ENCODE measurements at places on chromosomes 2 and 18.
A peak's percentile ranks its signal among the peaks of the same experiment; 100 is the strongest.

- DNase-seq = no peak
Observed at GRCh38 chr2:144996225-144996795, 476.4 kb upstream of the ZEB2 start.

GRCh38 chr2:117703858-117704257, 110.6 kb upstream of the DDX18 start:
- no peak for DNase-seq

DNA sequence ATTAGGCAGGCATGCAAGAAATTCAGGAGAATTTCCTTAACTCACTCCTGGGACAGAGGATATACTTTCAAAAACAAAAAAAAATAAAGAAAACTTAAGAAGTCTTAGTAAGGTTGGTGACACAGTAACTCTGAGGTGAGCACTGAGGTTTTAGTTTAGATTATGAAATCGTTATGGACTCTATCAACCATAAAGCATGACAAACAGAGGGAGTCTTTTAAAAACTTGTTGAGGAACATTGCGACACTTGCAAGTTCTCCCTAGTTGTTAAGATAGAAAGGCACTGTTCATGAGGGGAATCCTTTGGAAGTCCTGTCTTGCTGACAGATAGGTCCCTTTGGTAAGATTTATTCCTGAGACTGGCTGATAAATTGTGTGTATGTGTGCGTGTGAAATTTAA, 194.3 kb upstream of the ERBB4 start:
- DNase-seq = no peak

DNA sequence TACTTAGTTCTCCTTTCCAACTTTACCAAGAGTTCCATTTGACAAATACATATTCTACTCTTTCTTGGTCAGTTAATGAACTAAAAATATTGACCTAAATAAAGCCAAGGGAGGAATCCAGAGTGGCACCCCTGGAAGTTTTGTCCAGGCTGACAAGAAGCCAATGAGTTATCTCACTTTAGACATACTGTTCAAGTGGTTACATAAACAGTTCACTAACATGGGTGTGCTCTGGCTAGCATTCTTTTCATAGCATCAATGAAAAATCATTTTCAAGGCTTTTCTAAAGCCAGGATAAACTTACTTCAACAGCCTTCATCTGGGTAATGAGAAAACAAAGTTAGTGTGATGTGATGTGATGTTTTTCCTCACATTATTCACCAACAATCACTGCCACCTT, 649.4 kb downstream of the TDRD15 start:
- DNase-seq = no peak

DNA sequence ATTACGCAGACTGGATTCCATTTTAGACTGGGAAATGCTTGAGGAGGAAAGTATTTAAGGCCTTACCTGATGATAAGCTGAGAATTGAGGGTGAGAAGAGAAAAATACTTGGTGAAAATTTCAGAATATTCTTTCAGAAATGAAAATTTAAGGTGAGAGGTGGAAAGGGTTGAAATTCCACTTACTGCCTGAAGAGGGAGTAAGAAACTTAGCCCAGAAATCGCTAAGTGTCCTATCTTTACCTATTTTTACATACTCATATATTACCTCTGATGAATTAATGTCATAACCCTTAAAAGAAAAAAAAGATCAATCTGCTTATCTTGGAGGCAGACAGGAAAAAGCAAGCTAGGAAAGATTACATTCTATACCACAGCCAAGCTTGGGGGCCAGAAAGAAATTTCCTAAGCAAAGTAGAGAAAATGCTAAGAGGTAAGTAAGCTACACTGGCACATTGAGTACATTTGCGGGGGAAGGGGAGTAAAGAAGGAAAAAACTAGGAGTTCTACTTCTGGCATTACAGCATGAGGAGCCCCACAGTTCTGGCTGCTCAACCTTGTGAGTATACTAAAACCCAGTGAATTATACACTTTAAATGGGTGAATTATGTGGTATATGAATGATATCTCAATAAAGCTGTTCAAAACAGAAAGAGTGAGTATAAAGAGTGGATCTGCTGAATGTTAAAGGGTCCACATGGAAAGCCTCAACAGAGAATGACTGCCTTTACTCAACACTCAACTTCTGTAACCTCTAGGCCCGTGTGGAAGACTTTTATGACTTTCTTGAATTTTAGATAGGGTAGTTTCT, 33.8 kb downstream of the SMC6 start:
- DNase-seq = no peak

GRCh38 chr2:62147610-62148301, 48.2 kb upstream of the B3GNT2 start:
- DNase-seq = no peak

DNA sequence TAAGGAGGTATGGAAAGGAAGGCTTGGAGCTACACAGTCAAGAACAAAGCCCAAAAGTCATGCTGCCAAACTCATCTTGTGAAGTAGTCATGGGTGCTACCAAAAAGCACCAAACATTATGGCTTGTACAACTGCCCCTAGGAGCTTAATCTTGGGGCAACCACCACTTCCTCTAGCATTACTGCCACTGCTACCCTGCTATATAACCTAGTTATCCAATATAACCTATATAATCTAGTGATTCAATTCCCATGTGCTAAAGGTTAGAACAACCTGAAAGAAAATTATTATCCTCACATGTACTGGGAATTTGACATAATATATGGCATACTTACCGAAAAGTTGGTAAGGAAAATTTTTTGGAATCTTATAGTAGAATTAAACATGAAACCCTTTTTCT, 102.6 kb upstream of the RBBP8 start:
- no peak for DNase-seq

GRCh38 chr18:35283923-35284794, 5.9 kb downstream of the ZSCAN30 start:
- DNase-seq = no peak

GRCh38 chr2:171563301-171563700, 41.0 kb downstream of the CYBRD1 start:
- no peak for DNase-seq

- no peak for DNase-seq
Observed at GRCh38 chr2:201643216-201643890, at the start of gene TMEM237. Gene TMEM237 (minus strand): TSS chr2:201643503. CDS start chr2:201643400, 103 bp downstream.

- DNase-seq = peak; percentile 97
Observed at GRCh38 chr2:230849633-230850357, 14.9 kb upstream of the ITM2C start.

GRCh38 chr2:11325961-11326676, 18.3 kb downstream of the ROCK2 start:
- no peak for DNase-seq

GRCh38 chr2:105307550-105307949, 22.0 kb downstream of the TGFBRAP1 start:
- no peak for DNase-seq

GRCh38 chr18:35786365-35787042, 186.0 kb upstream of the RMP24 start:
- no peak for DNase-seq

- DNase-seq = no peak
Observed at GRCh38 chr2:236714080-236714479, 144.5 kb downstream of the ACKR3 start.

- DNase-seq = peak; percentile 46
Observed at GRCh38 chr18:50749421-50749820, 70.4 kb downstream of the MRO start.

GRCh38 chr2:160351956-160352355, 141.7 kb downstream of the RBMS1 start:
- no peak for DNase-seq

DNA sequence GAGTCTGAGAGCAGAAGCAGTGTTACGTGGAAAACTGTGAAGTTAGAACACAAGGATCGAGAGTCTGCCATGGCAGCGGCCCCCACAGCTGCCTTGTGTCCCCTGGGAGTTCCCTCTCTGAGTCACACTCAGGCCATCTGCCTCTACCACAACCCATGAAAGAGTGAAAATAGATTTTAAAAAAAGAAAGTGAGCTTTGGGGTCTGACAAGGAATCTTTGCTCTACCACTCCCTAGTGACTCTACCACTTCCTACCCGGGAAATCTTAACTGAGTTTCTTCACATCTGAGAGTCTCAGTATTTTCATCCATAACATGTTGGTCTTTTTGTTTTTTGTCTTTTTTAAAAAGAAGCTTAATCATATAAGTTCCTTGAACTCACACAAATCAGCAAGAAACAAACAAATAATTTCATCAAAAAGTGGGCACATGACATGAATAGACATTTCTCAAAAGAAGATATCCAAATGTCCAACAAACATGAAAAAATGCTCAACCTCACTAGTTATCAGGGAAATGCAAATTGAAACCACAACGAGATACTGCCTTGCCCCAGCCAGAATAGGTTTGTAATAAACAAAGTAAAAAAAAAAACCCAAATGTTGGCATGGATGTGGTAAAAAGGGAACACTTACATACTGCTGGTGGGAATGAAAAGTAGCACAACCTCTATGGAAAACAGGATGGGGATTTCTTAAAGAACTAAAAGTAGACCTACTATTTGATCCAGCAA, 2.4 kb upstream of the MSGN1 start:
- peak; percentile 10 for DNase-seq

GRCh38 chr18:15165048-15165447, 417.1 kb downstream of the ANKRD30B start:
- DNase-seq = peak; percentile 6

DNA sequence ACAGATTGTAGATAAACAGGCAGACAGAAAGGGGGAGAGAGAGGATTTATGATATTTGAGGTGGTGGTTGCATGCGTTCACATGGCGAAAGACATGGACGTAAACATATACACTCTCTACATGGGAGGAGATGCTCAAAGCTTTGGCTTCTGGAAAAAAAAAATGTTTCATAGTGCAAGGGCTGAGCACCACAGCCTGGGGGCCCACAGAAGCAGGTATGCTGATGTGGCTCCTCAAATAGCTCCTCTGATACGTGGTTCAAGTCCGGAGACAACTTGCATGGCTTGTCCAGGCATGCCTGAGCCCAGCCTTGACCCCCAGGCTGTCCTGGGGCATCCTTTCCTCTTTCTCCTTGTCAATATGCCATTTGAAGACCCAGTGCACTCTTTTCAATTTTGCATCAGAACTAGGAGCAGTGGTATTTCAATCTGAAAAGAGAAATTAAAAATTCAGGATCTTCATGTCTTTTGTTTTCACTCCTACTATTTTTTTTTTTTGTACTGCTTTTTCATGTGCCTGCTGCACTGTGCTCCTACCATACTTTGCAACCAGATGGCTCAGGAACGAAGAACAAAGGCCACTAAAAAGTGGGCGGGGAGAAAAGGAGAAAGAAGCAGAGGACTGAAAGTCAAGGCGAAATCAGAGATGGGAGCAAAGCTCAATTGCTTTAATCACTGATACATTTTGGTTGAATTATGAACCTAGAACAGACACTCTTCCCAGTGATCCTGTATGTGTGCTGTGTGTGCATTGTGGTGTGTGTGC, 495.7 kb upstream of the TCF4 start:
- DNase-seq = no peak

- no peak for DNase-seq
Observed at GRCh38 chr18:72588360-72588759, 44.2 kb upstream of the CBLN2 start.

GRCh38 chr18:32918692-32919250, 145.9 kb upstream of the KLHL14 start:
- no peak for DNase-seq

- peak; percentile 65 for DNase-seq
Observed at GRCh38 chr2:239181903-239182581, 218.8 kb downstream of the HDAC4 start.

DNA sequence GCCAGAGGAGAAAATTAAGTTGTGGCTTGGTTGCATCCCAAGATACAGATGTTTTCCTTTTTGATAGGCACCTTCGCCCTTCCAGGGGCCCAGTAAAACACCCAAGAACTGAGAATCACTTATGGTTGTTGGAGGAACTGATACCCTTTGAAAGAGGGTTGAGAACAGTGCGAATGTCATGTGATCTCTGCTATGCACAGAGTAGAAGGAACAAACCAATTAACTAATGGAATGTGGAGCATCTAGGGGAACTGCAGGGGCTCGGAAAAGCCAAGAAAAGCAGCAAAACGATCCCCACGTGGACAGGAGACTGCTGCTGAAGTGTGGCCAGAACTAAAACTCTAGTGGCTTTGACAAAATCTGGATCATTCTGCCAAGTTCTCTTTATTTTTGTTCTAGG, 58.8 kb downstream of the APOB start:
- DNase-seq = no peak

DNA sequence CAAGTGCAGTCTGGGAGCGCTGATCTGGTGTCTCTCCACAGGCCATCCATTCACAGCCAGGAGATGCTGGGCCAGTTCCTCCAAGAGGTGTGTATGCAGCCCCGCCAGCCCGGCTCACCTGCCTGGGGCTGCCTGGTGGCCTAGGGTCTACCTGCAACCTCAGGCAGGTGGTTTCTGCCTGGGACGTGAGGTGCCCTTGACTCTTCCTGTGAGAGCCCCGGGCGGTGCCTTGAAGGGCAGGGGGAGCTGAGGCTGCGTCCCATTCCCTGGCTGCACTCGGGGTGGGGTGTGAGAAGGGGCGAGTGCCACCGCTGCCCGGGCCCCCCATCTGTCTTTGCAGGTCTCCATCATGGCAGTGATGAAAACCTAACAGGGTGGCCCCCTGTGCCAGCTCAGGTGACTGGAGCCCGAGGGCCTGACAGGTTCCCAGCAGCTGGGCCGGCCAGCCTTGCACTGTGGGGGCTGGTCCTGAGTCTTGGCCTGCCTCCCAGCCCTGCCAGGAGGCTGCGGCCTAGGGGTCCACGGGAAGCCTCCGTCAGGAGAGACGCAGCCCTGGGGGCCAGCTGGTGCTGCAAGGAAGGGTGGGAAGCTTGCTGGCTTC, 11.9 kb downstream of the CAPN10 start:
- DNase-seq = no peak

DNA sequence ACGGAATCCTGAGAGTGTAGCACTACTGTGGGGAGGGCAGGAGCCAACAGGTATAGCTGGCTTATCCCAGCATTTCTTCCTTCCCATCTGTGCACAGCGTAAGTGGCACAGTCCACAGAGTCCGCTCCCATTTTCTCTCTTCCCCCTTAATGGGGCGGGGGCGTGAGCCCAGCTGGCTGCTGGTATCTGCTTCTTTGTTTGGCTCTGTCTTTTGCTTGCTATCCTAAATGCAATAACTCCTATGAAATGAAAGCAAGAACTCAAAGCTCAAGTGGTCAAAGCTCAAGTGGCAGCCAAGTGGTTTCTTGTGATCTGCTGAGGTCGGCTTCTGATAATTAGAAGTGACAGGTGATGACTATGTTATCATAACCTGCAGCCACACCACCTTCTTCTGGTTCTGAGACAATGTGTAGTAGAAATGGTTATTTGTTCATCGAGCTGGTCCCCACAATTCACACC, 192.7 kb downstream of the PLCL1 start:
- no peak for DNase-seq

DNA sequence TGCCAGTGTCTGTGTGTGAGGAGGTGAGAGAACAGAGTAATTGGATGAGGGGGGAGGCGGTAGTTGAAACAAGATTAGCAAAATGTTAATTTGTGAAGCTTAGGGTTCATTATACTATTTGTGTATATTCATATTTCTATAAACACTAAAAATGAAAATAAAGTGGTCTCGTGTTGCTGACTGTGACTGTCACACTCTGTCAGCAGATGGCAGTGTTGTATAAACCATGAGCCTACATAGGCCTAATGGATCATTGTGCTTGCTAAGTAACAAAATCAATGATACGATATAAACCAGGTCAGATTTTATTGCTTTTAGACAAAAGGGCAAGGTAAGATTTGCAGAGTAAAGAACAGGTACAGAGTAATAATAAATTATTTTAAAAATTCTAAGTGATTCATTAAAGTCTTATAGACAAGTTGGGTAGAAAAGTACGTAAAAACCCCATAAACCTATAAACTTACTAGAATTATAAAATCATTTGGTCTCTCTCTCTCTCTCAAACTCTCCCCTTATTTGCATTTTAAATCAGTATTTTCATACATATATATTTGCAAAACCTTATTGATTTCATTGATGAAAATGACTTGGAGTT, 182.7 kb downstream of the RPIA start:
- DNase-seq = peak; percentile 47

Data from endodermal cell (in vitro differentiated cells).